Karpas-422 (cell line): ENCODE measurements at places on chromosomes 1 and 21. TPM values are rescaled to one million over a fixed set of nuclear protein-coding genes. Genes with fewer than 3 reads are reported as not detected.

GSTM5 gene
- not detected in 2 replicates for total RNA-seq

GLIS1 gene
- total RNA-seq: not detected in 2 replicates

DCDC2B gene
- not detected in 2 replicates for total RNA-seq

NID1 gene
- not detected in 2 replicates for total RNA-seq

PEX11B gene
- 35.7 and 51.7 TPM in 2 replicates for total RNA-seq

SPAG17 gene
- not detected in 2 replicates for total RNA-seq

SMCP gene
- not detected in 2 replicates for total RNA-seq

RHD gene
- 0.26 TPM in 1 of 2 replicates, not detected in the other for total RNA-seq

MROH9 gene
- total RNA-seq: not detected in 2 replicates

PKLR gene
- total RNA-seq: not detected in 2 replicates

APCS gene
- not detected in 2 replicates for total RNA-seq

PPIE gene
- 21.3 and 25.3 TPM in 2 replicates for total RNA-seq

ASCL5 gene
- not detected in 2 replicates for total RNA-seq

GRCh38 chr1:57101209-57101608 lies 135.4 kb upstream of the C8B start:
- DNase-seq: no peak

GRCh38 chr1:64404202-64404601 lies 65.7 kb upstream of the CACHD1 start:
- DNase-seq: no peak

GRCh38 chr1:224381880-224382548 lies 25.3 kb downstream of the CNIH4 start:
- no peak for DNase-seq

GRCh38 chr21:42624095-42624790 lies 29.2 kb upstream of the PDE9A start:
- no peak for DNase-seq

DNA sequence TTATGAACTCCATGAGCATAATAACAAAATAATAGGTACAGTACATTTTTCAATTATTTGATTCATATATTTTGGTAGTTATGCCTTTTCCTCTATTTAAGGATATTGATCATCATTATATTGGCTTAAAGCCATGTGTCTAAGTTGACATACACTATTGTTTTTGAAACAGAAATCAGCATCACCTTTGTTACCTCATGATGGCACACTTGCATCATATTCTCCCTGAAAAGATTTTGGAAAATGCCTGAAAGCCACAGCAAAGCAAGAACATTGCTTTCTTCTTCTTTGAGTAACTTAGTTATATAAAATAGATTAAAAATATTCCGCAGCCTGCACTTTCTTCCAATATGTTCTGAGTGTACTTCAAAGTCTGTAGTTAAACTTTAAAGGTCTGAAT lies 33.3 kb downstream of the TMPRSS15 start:
- DNase-seq: no peak

- DNase-seq: peak; percentile 61
Measured at GRCh38 chr1:178733972-178734371, 8.9 kb downstream of the RALGPS2 start.

DNA sequence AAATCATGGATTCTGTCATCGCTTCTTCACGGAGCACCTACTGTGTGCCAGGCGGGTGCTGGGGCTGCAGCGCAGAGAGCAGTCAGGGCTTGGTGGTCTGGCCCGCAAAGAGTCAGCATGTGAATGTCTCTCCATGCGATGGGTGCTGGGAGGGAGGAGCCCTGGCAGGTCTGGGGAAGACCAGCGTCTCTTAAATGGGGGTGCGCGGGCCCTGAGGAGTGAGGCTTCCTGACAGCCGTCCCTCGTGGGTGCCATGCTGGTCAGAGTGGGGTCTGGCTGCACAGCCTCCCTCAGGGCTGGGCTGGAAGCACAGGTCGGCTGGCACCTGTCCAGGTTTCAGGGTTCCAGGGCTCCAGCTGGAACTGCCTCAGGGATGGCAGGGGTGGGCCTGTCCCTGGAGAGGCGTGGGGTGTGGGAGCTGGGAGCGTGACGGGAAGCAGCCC lies 18.5 kb downstream of the TP73 start:
- no peak for DNase-seq

DNA sequence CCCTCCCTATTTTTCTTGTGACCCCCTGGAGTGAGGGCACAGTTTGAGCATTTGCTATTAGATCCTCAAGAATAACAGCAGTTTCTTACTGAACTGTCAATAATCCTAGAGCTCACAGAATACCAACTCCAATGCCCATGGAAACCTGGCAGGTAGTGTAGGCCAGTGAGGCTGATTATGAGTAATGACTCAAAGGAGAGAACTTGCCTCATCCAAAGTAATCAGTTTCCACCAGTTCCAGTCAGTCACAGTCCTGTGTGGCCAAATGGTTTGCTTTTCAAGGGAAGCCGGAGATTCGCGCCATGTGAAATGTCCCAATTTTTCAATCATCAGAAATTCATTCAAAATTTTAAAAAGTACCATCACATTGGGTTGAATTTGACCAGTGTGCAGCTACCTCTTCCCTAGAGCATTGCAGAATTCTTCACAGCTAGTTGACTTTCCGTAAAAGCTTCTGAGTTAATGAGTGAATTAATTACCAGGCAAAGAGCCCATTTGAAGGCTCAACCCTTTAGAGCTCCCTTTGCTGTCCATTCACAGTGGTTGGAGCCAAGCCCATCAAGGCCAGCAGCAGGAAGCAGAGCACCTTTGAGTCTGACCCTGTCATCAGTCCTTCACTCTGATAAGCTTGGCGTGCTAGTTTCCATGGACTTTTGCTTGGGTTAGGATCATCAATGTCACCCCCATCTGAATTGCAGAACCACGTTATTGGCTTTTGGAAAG lies 170.3 kb downstream of the KAZN start:
- no peak for DNase-seq

DNA sequence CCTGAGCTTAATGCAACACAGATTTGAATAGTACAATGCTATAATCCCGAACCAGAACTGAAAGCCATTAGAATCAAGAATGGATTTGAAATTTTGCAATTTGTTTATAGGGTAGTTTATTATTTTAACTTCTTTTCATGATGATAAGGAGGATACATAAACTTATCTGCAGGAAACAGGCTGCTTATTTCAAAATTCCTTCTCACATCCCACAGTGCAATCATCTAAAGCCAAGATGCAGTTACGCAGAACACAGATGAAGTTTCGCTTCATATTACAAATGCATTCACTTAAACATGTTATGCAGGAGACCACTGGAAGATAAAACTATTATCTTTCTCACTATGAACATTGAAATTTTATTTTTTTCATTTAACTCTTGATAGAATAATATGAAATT lies 1019.6 kb downstream of the PLA2G4A start:
- DNase-seq: no peak

DNA sequence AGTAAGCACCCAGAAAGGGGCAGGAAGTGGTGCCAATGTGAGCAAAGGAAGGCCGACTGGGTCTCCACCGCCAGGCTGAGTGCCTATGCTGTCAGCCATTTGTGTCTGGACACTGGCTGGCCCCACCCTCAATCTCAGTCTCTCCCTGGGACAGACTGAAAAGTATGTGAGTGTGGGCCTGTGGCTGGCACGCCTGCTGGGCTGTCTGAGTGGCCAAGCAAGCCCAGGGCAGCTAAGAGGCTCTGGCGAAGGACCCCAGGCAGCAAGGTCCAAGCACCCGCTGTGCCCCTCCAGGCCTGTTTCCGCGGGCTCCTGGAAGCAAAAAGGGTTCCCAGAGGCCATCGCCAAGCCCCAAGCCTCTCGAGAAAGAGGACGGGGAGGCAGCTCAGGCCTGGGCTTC lies 93.3 kb upstream of the VAMP3 start:
- DNase-seq: no peak

DNA sequence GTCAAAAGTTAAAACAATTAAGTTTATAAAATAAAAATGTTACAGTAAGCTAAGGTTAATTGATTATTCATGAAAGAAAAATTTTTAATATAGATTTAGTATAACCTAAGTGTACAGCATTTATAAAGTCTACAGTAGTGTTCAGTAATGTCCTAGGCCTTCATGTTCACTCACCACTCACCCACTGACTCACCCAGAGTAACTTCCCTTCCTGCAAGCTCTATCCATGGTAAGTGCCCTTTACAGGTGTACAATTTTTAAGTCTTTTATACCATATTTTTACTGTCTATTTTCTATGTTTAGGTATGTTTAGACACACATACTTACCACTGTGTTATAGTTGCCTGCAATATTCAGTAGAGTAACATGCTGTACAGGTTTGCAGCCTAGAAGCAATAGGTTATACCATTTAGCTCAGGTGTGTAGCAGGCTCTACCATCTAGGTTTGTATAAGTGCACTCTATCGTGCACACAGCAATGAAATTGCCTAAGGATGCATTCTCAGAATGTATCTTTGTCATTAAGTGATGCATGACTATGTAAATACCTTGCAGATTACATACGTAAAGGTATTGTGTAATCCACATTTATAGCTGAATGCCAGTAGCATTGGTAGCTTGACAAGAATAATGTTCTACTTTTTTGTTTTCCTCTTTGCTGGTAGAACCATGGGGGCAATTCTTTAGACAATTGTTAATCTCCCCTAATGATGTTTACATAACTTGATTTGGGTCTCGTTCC lies 35.7 kb upstream of the GPR88 start:
- DNase-seq: no peak

DNA sequence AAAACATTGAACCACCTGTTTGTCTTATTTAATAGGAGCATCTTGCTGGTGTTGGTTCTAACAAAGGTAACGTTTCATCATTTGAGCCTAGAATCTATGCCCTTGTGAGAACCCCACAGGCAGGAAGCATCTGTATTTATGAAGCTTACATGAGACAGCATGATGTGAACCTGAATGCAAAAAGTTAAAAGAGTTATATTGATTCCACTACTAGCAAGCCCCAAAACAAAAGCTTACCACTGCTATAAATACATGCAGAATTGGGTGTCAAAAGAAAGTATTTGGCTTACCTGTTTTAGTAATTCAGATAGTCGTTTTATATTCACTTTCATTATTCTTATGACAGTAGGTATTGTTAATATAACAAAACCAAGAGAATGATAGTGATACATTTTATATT lies 301.2 kb upstream of the ADGRL2 start:
- DNase-seq: no peak

GRCh38 chr1:4594286-4594991 lies 60.0 kb upstream of the AJAP1 start:
- DNase-seq: peak; percentile 57

DNA sequence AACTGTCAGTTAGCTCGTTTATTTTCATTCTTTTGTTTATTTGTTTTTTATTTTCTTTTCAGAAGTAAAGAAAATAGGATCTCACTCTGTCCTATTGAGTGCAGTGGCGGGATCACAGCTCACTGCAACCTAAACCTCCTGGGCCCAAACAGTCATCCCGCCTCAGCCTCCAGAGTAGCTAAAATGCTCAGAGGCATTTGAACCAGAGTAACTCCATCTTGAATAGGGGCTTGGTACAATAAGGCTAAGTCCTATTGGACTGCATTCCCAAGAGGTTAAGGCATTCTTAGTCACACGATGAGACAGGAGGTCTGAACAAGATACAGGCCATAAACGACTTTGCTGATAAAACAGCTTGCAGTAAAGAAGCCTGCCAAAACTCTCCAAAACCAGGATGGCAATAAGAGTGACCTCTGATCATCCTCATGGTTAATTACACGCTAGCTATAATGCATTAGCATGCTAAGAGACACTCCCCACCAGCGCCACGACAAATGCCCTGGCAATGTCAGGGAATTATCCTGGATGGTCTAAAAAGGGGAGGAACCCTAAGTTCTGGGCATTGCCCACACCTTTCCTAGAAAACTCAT lies 13.1 kb upstream of the COP1 start:
- no peak for DNase-seq

DNA sequence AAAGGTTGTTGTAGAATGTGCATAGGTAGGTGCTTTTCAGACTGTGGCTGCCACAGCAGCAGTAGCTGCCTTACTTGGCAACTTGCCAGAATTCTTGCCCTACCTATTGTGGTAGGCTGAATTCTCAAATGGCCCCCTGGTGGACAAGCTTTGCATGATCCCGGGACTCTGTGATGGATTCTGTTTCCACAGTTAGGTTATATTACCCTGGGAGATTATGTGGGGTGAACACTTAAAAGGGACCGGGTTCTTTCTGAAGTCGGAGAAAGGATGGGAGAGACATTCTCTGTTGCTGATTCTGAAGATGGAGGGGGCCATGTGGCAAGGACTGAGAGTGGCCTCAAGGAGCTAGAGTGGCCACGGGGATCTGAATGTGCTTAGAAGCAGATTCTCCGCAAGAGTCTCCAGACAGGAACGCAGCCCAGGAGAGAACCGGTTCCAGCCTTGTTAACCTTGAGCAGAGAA lies 32.1 kb upstream of the KCNE1 start:
- DNase-seq: peak; percentile 87

- DNase-seq: no peak
Measured at GRCh38 chr1:30472526-30472925, 250.9 kb downstream of the MATN1 start.

- DNase-seq: no peak
Measured at GRCh38 chr21:44994047-44994694, 54.3 kb downstream of the SLX9 start.

DNA sequence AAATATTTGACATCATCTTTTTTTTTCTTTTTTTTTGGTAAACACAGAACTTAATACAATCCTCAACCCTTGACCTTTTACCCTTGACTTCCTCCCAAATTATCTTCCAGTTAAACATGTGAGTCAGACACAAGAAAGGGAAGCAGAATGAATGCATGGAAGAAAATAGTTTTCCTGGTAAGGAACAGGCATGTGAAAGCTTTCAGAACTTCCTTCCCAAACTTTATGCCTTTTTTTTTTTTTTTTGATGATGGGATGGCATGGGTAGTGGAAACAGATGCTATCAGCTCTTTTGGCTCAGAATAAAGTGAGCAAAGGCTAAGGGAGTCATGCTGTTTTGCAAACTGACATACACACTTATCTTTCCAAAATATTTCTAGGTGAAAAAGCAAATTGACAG lies 1079.1 kb downstream of the TTLL7 start:
- DNase-seq: no peak

GRCh38 chr21:25509862-25510261 lies 97.4 kb downstream of the MRPL39 start:
- no peak for DNase-seq

- DNase-seq: no peak
Measured at GRCh38 chr1:59438058-59438560, 141.2 kb downstream of the FGGY start.

DNA sequence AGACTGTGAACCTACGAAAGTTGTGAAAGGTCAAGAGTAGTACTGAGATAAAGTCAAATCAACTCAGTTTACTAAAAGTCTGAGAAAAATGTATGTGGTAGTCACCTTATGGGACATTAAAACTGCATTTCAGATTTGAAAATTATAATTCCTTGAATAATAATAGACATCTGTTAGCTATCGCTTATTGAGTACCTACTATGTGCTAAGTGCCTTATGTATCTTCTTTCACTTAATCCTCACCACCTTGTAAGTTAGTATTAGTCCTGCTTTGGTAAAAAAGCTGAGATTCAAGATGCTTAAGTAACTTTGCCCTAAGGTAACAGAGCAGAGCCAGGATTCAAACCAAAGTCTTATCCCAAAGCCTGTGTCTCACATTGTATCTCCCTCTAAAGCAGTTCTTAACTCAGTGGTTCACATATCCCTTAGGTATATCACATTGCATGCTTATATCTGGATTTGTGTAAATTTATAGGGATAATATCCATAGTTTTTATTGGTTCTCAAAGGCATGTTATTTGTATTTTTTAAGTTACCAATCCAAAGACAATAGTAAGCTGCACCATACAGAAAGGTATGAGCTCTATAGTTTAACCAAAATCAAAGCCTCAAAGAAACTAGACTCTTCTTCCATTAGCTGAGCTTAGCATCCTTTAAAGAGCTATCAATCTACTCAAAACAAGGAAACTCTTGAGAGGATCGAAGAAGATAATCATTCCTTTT lies 865 bp downstream of the PIGC start:
- DNase-seq: no peak

GRCh38 chr21:41903559-41904351 lies 24.6 kb upstream of the PRDM15 start:
- no peak for DNase-seq
